ENCODE measurements at places on chromosomes 1 and 21.

DNA sequence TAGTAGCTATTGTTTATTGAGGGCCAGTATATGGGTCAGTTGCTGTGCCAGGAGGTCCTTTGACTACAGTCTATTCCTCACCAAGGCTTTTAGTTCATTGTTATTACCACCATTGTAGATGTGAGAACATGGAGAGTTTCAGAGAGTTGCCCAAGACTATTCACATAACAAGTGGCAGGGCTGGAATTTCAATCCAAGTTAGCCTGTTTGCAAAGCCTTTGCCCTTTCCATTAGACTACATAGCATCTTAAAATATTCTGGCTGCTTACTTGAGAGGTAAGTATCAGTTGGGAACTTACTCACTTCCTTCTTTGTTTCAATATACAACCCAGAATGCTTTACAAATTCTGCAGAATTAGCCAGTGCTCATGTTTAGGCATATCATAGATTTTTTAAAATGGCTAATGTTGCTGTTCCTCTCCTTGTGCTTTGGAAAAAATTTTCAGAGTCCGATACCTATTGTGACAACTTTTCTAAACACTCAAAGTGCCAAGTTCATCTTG, 141.2 kb downstream of the FGGY start:
- no peak overlapping the region for H3K27ac ChIP-seq
- H3K27me3 ChIP-seq, result no peaks in the 10 kb centered on the region
- no peak overlapping the region for H3K4me3 ChIP-seq
- no peaks in the 10 kb centered on the region for H3K36me3 ChIP-seq

DNA sequence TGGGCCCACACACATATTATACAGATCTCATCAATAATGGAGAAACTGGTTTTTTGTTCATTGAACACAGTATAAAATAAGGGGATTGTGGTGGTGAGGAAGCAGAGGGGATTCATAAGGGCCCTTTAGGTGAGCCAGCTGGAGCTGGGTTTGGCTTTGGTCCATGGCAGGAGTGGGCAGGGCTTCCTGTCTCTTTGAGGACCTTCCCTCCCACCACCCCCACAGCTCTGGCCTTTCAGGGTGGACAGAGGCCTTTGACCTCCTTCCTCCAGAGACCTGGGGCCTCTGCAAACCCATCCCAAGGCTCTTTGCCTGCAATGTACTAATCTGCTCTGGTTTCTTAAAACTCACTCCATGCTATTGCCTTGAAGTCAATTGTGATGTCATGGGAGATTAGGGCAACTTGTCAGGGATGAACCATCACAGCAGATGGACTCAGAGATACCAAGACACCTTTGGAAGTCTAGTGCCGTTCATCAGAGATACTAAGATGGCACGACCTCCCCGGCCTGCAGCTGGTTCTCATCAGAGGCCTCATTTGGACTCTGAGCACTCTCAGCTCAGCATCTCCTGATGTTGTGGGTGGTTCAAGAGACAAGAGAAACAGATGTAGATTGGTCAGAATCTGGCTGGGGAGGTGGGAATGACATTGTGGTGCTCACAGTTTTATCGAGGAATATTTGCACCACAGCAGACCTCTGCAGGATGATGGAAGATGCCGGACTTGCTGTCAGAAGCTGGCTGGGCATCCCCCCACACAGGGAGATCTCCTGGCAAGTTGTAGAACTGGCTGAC, 37.9 kb downstream of the LHX4 start:
- no peak overlapping the region for H3K4me3 ChIP-seq
- DNase-seq, result no peak
- H3K27ac ChIP-seq, result no peak overlapping the region
- no peaks in the 10 kb centered on the region for H3K36me3 ChIP-seq
- H3K27me3 ChIP-seq, result no peaks in the 10 kb centered on the region

DNA sequence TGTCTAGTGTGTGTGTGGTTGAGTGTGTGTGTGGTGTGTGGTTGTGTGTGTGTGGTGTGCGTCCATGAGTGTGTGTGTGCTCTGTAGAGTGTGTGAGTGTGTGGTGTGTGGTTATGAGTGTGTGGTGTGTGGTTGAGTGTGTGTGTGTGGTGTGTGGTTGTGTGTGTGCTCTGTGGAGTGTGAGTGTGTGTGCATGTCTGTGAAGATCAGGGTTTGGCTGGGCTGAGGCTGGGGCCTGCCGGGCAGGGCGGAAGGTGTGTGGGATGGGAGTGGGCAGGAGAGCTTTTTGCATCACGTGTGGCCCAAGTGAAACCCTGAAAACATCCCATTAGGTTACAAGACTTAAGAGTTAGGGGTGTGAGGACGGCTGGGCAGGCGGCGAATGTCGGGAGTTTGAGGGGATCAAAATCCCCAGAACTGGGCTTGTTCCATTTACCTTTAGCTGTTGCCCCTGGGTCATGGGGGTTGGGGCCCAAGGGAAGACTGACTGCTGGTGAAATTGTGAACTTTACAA, 2.9 kb upstream of the FCMR start:
- H3K27ac ChIP-seq, result peak overlapping the region; percentile 78
- peaks cover 51% of the 10 kb centered on the region for H3K4me1 ChIP-seq
- no peaks in the 10 kb centered on the region for H3K27me3 ChIP-seq

DNA sequence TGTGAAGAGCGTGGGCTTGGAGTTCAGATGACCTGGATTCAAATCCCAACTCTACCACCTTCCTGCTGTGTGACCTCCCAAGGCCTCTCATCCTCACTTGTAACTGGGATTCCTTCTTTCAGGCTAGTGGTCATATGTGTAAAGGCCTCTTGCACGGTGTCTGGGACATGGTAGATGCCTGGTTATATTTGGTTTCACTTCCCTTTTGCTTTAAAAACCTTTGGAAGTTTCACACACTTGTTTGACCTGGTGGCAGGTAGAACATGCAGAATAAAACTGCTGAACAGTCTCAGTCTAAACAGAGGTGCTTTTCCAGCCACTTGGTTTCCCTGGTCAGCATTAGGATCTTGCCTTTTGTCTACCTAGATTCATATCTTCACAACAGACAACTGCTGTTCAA, 37.0 kb upstream of the RCAN3 start:
- H3K36me3 ChIP-seq, result peaks cover 17% of the 10 kb centered on the region
- no peak overlapping the region for H3K27ac ChIP-seq
- DNase-seq, result no peak
- H3K27me3 ChIP-seq, result no peaks in the 10 kb centered on the region

DNA sequence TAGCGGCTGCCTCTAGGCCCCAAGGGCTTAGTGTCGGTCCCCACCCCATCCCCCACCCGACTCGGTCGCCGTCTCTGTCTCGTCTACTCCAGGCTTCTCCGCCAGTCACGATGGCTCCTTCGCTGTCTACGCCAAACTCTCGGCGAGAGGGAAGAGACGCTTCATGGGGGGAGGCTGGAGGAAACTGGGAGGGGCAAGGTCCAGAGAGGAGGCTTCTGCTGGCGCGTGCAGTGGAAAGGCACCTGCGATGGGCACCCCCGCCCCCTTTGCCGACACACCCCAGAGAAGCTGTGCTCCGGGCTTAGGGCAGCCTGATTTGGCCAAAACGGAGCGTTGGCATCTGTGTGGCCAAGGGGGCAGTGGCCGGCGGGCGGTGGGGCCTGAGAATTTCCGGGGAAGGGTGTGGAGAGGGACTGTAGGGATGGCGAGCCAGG, 1.2 kb upstream of the CSMD2 start:
- H3K4me1 ChIP-seq, result peaks cover 5% of the 10 kb centered on the region
- no peak overlapping the region for H3K27ac ChIP-seq
- no peak for DNase-seq
- H3K36me3 ChIP-seq, result no peaks in the 10 kb centered on the region
- no peak overlapping the region for H3K4me3 ChIP-seq
- H3K27me3 ChIP-seq, result peaks cover 3% of the 10 kb centered on the region

GRCh38 chr1:4650481-4650880, 3.9 kb upstream of the AJAP1 start:
- no peak for DNase-seq
- peaks cover 6% of the 10 kb centered on the region for H3K27me3 ChIP-seq
- no peak overlapping the region for H3K4me3 ChIP-seq
- H3K4me1 ChIP-seq, result peaks cover 7% of the 10 kb centered on the region

- H3K4me1 ChIP-seq, result no peaks in the 10 kb centered on the region
- H3K4me3 ChIP-seq, result no peak overlapping the region
- no peak overlapping the region for H3K27ac ChIP-seq
Observed at GRCh38 chr21:34519016-34519415, 7.0 kb upstream of the KCNE1 start.

DNA sequence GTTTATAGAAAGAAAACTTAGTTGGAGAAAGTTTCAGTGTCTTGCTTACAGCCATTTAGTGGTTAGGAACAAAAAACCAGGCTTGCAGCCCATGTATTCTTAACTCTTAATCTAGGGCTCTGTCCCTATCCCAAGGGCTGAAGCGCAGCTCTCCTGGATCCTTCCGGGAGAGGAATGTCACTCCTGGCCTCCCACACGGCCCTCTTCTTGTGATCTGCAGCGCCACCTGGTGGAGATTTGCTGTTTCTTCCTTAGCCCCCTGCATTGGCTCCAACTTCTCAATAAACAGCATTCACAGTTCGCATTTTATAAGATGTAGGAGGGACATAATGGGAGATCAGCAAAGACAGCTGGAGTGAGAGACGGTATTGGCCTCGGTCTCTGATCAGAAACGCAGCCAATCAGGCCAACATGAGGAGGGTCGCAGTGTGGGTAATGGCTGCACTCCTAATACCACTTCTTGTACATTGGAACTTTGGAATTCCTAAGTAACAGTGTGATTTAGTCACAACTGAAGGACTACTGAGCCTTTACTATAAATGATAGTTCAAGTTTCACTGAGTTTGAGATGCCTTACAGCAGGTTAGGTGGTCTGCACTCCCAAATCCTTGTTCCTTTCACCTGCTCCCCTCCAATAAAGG, 283.4 kb downstream of the ASTN1 start:
- H3K4me3 ChIP-seq, result no peak overlapping the region
- H3K4me1 ChIP-seq, result no peaks in the 10 kb centered on the region
- DNase-seq, result no peak
- no peak overlapping the region for H3K27ac ChIP-seq
- no peaks in the 10 kb centered on the region for H3K36me3 ChIP-seq
- H3K27me3 ChIP-seq, result no peaks in the 10 kb centered on the region

GRCh38 chr1:156152628-156153027, 757 bp upstream of the SEMA4A start:
- no peak for DNase-seq
- no peak overlapping the region for H3K27ac ChIP-seq
- no peak overlapping the region for H3K4me3 ChIP-seq
- no peaks in the 10 kb centered on the region for H3K36me3 ChIP-seq
- H3K4me1 ChIP-seq, result no peaks in the 10 kb centered on the region

- no peak overlapping the region for H3K4me3 ChIP-seq
- no peak overlapping the region for H3K27ac ChIP-seq
- no peaks in the 10 kb centered on the region for H3K36me3 ChIP-seq
- DNase-seq, result no peak
Observed at GRCh38 chr1:48263041-48263440, 40.5 kb downstream of the SLC5A9 start.

GRCh38 chr1:175237389-175237788, 44.8 kb upstream of the KIAA0040 start:
- H3K4me3 ChIP-seq, result no peak overlapping the region
- H3K27ac ChIP-seq, result no peak overlapping the region
- no peaks in the 10 kb centered on the region for H3K36me3 ChIP-seq
- H3K27me3 ChIP-seq, result no peaks in the 10 kb centered on the region
- DNase-seq, result no peak
- H3K4me1 ChIP-seq, result no peaks in the 10 kb centered on the region

DNA sequence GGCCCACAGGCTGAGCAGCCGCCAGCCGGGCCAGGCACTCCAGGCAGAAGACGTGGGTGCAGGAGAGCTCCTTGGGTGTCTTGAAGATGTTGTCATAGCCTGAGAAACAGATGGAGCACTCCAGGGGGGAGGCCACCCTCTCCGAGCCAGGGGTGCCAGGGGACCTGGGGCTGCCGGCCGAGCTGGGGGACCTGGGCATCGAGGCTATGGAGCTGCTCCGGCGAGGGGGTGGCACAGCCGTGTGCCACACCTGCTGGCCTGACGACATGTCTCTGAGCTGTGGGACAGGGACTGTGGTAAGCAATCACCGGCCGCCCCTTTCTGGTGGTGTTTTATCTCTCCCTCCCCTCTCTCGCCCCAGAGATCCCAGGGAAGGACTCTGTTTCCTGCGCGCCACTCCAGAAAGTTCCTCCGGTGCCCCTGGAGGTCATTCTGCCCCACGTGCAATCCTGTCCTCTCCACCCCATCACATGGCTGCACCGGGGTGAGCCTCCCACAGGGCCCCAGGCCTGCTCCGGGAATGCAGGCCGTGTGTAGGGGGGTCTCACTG, 1.7 kb downstream of the RNF223 start:
- no peaks in the 10 kb centered on the region for H3K36me3 ChIP-seq
- no peak overlapping the region for H3K27ac ChIP-seq
- peaks cover 10% of the 10 kb centered on the region for H3K4me1 ChIP-seq
- no peak overlapping the region for H3K4me3 ChIP-seq
- H3K27me3 ChIP-seq, result no peaks in the 10 kb centered on the region

- peaks cover 28% of the 10 kb centered on the region for H3K36me3 ChIP-seq
- H3K27ac ChIP-seq, result no peak overlapping the region
- H3K4me1 ChIP-seq, result no peaks in the 10 kb centered on the region
Observed at GRCh38 chr21:15870819-15871218, 141.0 kb downstream of the USP25 start.

GRCh38 chr1:59499273-59499942, 202.5 kb downstream of the FGGY start:
- DNase-seq, result no peak
- no peak overlapping the region for H3K4me3 ChIP-seq
- no peaks in the 10 kb centered on the region for H3K27me3 ChIP-seq
- H3K27ac ChIP-seq, result no peak overlapping the region
- H3K36me3 ChIP-seq, result no peaks in the 10 kb centered on the region
- no peaks in the 10 kb centered on the region for H3K4me1 ChIP-seq

DNA sequence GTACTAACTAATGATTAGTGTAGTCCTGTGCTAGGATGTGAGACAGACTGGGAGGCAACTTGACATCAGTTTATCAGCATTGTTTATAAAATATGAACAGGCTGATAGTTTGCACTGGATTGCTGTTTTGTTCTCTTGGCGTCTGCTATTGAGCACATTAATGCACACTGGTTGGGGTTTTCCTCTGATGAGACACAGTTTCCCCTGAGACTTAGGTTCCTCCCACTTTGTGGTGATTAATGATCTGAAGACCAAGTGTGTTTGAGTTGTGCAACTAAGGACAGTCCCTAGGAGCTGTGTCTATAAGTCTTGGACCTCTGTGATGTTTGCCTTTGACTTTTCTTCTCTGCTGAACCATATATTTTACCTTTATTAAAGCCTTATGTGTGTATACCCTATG, 1015.4 kb downstream of the AMY1C start:
- H3K4me3 ChIP-seq, result no peak overlapping the region
- H3K27me3 ChIP-seq, result no peaks in the 10 kb centered on the region
- no peak overlapping the region for H3K27ac ChIP-seq
- DNase-seq, result no peak
- no peaks in the 10 kb centered on the region for H3K36me3 ChIP-seq
- H3K4me1 ChIP-seq, result no peaks in the 10 kb centered on the region

DNA sequence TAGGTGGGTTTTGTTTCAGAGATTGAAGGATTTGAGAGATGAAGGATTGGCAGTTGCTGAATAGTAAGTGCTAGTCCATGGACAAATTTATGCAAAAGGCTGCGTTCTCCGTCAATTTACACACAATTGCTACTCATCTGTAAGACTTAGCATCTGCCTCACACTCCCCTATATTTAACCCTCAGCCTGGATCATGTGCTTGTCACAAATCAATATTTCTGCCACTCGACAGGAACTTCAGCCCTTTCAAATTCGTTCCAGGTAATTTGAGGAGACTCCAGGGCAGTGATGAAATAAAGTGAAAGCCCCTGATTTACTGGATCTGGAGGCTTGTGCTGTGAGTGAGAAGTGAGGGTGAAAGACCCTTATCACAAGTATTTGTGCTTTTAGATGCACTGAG, 105.6 kb upstream of the UBE2U start:
- no peaks in the 10 kb centered on the region for H3K27me3 ChIP-seq
- no peak overlapping the region for H3K27ac ChIP-seq
- no peaks in the 10 kb centered on the region for H3K4me1 ChIP-seq
- no peak overlapping the region for H3K4me3 ChIP-seq
- DNase-seq, result no peak

All from CD4-positive, alpha-beta memory T cell (primary cell).